ENCODE measurements at places on chromosomes 7 and 10. TPM values are rescaled to one million over a fixed set of nuclear protein-coding genes. Genes with fewer than 3 reads are reported as not detected.

DNA sequence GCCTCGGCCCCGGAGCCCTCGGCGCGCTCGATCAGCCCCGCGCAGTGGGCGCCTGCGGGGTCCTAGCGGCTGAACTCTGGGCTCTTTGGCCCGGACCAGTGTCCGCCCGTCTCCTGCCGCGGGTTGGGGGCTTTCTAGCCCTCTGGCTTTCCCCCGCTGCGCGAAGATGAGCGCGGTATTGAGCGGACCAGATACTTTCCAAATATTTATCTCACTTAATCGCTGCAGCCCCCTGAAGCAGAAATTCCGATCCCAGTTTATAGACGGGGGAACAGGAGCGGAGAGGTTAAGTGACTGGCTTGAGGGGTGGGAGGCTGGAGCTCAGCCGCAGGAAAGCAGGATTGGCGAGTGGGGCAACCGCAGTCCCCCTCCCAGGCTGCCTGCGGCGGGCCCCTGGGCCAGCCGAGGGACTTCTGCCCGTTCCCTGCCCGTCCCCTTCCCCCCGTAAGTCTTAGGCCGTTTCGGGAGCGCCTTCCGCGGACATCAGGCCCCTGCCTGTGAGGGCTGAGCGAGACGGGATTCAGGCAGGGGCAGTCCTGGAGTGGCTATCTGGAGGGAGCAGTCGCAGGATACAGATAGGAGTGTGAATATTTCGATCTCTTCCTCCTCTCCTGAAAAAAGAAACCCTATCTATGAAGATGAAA is 565 bp downstream of the STRIP2 start:
- no peak for DNase-seq

DNA sequence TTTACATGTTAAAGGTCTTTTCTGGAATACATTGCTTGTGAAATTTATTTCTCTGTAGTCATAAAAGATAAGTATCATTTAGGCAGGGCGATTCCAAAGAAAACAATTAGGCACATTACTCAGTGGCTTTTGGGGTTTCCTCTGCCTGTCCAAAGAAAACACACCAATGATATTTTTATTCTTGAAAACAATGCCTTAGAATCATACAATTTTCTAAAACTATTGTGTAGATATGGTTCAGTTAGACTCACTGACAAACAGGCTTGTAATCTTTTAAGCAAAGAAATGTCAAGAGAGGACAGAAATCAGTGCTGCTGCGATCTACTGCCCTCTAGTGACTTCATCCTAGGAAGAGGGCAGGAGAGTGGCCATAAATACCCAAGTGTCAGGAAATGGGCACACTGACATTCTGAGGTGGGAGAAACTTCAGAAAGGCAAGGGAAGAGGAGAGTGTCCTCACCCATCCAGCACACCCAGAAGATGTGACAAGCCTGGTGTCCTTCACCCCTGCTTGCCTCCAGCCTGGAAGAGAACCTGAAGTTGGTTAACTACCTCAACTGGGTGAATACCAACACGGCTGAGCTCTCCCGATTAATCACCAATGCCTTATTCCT is 120.5 kb downstream of the GALNT11 start:
- no peak for DNase-seq

DNA sequence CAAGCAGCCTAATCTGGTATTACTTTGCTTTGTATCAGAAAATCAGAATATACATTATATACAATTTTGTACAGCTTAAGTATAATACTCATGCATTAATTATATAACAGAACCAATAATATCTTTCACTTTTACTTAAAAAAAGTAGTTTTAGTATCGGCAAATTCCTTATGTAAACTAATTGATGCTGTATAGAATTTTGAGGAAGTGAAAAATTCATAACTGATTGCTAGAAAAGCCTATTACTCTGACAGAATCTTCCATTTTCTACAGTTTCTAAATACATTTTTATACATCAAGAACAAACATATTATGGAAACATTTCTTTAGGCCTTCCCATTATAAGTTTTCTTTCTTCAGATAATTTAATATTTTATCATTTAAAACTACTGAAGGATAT is 124.0 kb upstream of the GPR22 start:
- no peak for DNase-seq

- DNase-seq = no peak
Measured at GRCh38 chr10:25493122-25493893, 318.5 kb downstream of the GPR158 start.

GRCh38 chr10:9450801-9451200 is 1396.3 kb downstream of the GATA3 start:
- no peak for DNase-seq

DNA sequence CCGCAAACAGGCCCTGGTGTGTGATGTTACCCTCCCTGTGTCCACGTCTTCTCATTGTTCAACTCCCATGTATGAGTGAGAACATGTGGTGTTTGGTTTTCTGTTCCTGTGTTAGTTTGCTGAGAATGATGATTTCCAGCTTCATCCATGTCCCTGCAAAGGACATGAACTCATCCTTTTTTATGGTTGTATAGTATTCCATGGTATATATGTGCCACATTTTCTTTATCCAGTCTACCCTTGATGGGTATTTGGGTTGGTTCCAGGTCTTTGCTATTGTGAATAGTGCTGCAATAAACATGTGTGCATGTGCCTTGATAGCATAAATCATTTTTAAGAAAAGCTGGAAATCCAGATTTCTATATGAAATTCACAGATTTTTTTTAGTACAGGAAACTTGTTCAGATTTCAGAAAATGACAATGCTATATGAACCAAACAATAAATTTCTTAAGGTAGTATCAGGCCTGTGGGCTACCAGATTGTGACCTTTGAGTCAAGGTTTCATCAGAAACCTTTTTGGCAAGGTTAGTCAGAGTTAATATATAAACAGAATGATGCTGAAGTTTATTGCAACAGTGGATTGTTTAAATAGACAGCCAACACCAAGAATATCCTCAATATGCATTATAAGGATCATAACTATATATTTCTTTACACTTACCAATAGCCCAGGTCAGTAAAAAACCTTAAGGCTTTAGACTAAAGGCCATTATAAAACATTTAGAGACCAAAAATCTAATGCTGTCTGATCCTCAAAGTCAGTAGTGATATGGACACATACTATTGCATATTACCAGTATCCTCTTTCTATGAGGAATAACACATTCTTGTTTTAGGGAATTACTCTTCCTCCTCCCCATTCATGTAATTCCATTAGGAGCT is 68.7 kb upstream of the PAPSS2 start:
- DNase-seq = no peak

- DNase-seq = no peak
Measured at GRCh38 chr10:104622598-104623209, 18.4 kb upstream of the SORCS3 start.

GRCh38 chr10:95650232-95650631 is 6.3 kb downstream of the ALDH18A1 start:
- DNase-seq = no peak

DNA sequence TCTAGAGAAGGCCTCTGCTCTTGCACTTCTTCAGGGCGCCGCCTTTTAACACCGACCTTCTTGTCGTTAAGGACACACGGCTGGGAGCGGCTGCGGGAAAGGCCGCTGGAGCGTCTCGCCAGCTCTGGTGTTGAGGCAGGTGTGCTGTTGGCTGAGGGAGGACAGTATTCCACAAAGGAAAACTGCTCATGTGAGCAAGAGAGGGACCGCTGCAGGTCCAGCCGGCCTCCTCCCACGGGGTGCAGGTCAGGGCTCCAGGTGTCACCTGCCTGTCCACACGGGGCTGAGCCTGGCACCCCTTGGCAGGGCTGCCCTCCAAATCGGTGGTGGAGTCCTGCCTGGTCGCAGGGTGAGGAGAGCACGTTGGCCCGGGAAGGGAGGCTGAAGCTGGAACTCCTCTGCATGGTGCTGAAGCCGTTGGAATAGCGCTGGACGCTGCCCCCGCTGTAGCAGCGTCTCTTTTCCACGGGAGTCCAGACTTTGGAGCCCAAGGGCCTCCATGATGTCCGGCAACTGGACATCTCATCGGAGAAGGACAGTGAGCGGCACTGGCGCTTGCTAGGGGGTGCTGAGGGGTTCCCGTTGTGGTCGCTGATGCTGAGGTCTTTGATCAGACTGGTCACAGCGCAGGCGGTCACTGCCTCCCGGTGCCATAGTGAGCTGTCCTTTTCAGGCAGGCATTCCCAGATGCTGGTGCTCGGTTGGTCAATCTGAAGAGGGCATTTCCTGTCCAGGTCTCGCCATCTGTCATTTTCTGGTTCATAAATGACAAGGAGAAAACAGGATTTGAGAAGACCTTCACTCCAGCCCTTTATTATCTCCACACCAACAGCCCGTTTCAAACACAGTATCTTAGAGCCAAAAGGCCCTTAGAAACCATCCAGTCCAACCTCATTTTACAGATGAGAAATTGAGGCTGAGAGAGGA is 62.3 kb downstream of the FAM53B start:
- DNase-seq = no peak

- DNase-seq = no peak
Measured at GRCh38 chr10:43524434-43525247, 49.8 kb downstream of the ZNF239 start.

- no peak for DNase-seq
Measured at GRCh38 chr7:114405427-114405826, 9.2 kb upstream of the FOXP2 start.

GRCh38 chr10:36385693-36386092 is 739.7 kb upstream of the ANKRD30A start:
- no peak for DNase-seq

DNA sequence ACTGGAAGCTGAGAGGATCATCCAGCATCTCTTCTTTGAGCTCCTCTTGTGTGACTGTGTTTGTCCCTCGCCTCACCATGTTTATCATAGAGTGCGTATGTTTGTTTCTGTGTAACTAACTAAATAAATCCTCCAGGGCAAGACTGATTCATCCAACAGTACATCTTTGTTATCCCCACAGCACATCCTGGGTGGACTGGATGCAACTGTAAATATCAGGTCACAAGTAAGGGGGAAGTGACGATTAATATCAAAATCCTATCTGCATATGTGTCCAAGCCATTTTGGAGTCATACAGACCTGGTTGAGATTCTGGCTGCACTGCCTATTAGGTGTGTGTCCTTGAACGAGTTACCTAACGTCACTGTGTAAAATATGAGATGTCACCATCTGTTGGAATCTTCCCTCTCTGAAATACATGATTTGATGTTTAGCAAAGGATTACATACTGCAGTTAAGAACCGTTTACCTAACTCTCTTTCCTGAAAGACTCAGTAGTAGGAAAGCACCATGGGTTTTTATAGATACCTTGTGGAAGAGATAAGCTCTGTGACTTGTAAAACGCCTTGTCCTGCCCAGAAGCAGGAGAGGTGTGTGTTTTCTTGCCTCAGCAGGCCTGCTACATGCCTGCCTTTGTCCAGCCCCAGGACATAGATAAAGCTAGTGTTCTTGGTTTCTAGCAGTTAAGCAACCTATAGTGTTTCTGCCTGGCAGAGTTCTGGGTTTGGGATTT is 25.8 kb downstream of the WBP1L start:
- no peak for DNase-seq

- no peak for DNase-seq
Measured at GRCh38 chr7:1677206-1678080, 7.4 kb downstream of the ELFN1 start.

DNA sequence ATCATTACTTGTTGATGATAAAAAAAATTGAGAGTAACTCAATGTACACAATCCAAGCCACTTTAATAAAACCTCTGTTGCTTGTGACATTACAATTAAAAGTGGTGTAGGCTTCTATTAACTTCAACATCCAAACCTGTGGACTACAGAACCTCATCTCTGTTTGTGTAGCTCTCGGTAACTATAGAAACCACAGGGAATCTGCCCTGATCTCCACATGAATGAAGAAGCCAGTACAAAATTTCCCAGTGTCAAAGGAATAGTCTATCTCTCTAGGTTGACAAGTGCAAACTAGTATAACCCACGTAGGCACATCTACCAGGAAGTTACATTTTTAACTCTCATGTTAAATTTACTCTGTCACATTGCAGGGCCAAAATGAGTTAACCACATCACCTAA is 204.3 kb downstream of the CHCHD3 start:
- no peak for DNase-seq

DNA sequence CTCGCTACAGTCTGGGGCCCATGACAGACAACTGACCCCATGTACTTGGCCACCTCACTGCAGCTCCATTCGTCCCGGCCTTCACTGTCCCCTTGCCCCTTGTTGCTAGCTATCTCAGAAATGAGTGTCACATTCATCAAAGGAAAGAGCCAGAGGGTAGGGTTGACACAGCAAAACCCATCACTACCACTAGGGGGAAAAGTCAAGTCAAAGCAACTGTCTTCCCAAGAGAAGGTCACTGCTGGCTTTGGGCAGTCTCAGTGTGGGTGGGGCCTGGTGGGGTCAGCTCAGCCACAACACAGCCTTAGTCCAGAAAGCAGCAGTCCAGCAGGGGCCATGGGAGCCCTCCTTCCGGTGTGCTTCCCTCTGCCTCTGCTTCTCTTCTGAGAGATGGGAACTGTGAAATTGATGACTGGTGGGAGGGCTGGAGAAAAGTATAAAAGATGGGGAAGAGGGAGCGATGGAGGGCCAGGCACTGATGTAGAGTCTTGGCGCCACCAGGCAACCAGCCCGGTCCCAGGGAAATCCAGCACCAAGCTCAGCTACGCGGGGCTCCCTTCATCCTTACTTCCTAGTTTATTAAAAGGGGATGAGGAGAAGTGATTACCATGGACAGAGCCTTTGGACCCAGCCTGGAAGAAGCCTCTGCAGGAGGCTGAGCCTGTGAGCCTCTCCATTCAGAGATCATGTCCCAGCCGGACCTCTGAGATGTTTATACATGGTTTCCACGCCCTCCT is 58.0 kb downstream of the PLXNA4 start:
- no peak for DNase-seq

- DNase-seq = peak; percentile 51
Measured at GRCh38 chr10:106189292-106189691, 975.2 kb downstream of the SORCS1 start.

- DNase-seq = no peak
Measured at GRCh38 chr10:13054844-13055243, 45.1 kb upstream of the OPTN start.

DNA sequence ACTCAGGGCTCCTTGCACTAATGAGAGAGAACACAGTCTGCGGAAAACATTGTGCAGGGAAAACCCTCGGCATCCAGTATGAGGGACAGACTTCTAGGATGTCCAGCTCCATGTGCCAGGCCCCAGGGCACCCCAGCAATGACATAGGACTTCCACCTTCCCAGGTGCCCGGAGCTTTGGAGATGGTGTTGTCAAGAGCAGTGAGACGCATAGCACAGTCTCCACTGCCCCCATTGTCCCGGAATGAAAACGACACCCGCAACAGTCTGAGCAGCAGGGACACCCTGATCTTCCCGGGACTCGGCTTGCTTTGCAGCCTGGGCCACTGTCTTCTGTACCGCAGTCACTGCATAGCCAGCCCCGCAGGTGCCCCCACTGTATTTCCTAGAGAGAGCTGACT is 339.2 kb upstream of the ADARB2 start:
- DNase-seq = no peak

- DNase-seq = no peak
Measured at GRCh38 chr7:69994886-69995542, 396.7 kb downstream of the AUTS2 start.

GRCh38 chr10:110507346-110507745 is 9.6 kb downstream of the DUSP5 start:
- DNase-seq = no peak

Gene PNLIPRP1
- not detected for total RNA-seq

Gene ENTPD1
- total RNA-seq = 36.6 TPM

Gene LRIT2
- not detected for total RNA-seq

Gene INA
- total RNA-seq = 0.16 TPM

Gene HOXA1
- 2.4 TPM for total RNA-seq

Gene C10orf90
- not detected for total RNA-seq

Gene ETV1
- total RNA-seq = 28.6 TPM

Gene ITGA8
- total RNA-seq = 22.1 TPM

Gene FXYD4
- 109 TPM for total RNA-seq

Gene KCNMA1
- total RNA-seq = 8.9 TPM

Gene SLC13A4
- total RNA-seq = not detected

All from kidney (tissue), 22 donors.